ENCODE measurements at places on chromosomes 6 and 20.

DNA sequence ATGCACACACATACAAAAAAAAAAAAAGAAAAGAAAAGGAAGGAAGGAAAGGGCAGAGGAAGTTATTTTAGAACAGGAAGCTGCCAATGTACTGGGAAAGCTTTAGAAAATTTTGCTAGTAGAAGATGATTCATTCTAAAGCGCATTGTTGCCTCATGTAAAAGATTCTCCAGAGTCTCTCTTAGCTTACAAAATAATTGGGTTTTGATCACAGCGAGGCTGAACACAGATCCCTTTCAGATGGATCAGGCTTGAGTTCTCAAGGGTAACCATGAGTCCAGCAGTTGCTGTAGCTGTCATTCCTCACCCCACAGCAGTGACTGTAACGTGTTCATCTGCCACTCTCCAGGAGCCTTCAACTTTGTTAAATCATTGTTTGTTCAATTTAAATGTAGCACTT, 81.9 kb downstream of the PHACTR2 start:
- DNase-seq = no peak

DNA sequence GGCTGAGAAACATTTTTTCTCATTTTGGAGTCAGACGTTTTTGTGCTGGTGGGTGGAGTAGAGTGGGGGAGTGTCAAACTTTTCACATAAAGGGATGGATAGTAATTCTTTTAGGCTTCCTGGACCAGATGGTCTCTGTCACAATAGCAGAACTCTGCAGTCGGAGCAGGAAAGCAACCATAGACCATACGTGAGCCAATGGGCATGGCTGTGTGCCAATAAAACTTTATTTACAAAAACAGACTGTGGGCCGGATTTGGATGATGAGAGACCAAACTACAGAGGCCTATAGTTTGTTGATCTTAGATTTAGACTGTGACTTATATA, 70.8 kb upstream of the SLC22A23 start:
- no peak for DNase-seq

DNA sequence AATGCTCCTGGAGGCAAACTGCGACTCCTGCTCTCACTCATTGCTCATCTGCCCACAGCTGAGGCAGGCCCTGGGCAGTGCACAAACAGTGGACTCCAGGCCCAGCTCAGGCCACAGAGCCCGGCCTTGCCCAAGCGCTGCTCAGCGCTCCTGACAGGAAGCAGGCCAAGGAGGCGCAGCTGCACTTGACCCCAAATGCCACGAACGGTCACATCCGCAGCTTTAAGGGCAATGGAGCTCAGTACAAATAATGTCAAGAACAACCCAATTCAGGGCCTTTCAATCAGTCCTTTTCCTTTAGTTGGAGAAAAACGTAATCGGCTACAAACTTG, 33.8 kb downstream of the RRBP1 start:
- no peak for DNase-seq

DNA sequence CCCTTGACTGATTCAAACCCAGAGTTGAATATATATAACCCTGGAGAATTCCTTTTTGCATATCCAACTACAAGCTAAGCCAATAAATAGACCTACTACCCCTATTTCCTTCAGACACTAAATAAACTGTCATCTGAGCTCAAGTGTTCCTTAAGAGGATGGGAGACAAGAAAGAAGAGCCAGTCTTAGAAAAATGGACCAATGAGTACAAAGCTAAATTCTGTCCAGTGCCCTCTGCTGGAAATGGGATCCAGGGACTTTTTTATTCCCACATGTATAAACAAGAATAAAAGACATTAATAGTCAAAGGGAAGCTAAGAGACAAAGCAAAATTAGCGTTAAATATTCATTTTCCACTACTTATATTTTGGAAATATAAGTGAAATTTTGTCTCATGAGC, 4.8 kb downstream of the PPP1R10 start:
- DNase-seq = no peak

DNA sequence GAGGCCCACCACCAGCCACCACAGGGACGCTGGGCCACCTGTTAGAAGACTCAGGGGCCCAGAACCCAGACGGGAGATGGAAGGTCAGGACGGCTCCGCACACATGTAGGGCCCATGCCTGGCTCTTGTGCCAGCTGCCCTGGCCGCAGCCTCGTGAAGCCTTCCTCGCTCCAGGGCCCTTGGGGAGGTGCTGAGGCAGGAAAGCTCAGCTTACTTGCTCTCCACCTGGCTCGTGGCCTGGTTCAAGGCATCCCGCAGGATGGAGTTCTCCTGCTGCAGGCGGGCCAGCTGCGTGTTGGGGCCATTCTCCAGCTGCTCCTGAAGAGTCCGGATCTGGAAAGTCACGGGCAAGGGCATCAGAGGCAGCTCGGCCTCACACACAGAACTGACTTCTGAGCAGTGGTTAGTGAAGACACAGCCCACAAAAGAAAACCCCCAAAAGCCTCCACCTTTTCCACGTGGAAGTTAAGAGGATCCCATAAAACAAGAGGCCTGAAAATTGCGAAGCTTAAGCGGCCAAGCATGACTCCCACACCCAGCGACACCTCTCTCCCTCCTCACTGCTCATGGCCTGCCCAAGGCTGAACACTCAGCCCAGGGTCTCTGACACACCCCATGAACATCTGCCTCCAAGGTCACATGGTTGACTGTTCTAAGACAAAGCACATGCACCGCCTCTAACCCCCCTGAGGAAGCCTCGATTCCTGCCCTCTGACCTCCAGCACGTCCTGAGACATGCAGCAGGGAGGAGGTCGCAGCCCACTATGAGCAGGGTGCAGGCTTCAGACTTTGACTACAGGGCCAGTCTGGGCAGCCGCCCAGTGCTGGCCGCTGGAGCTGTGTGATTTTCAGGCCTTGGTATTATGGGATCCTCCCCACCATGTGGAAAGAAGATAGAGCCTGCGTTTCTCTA, 46.5 kb downstream of the RRBP1 start:
- DNase-seq = no peak

DNA sequence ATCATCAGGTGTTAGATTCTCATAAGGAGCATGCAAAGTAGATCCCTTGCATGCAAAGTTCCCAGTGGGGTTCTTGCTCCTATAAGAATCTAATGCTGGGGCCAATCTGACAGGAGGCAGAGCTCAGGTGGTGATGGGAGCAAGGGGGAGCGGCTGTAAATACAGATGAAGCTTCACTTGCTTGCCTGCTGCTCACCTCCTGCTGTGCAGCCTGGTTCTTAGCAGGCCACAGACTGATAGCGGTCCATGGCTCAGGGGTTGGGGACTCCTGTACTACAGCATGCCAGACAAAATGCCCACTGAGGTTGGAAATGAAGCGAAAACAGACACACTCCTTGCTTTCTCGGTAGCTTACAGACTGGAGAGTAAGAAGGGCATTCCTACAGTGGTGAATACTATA, 386.8 kb downstream of the PLCB1 start:
- DNase-seq = no peak

GRCh38 chr6:90940812-90941481, 354.1 kb upstream of the MAP3K7 start:
- no peak for DNase-seq

Data from stimulated activated CD4-positive, alpha-beta T cell treated with anti-CD3 and anti-CD28 coated beads, Interleukin-1b, Interleukin-23, amount 100 ng/mL, for 24 hours (primary cell).